ENCODE measurements at places on chromosomes 1 and 21. TPM values are rescaled to one million over a fixed set of nuclear protein-coding genes. Genes with fewer than 3 reads are reported as not detected.
A peak's percentile ranks its signal among the peaks of the same experiment; 100 is the strongest.

DNA sequence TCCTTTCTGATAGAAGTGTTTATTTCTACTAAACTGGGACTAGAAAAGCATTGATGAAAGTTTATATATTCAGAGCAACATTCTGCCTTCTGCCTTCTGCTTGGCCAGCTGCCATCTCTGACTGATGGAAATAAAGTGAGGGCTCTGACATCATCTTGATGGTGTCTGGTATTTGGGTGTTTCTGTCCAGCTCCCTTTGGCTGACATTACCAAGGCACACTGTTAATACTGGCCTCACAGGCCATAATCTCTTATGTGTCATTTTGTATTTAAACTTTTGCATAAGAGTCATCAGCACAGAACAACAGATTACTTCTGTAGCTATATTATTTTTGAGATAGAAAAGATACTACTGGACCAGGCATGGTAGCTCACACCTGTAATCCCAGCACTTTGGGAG is 216.9 kb downstream of the RYR2 start:
- no peak for DNase-seq

DNA sequence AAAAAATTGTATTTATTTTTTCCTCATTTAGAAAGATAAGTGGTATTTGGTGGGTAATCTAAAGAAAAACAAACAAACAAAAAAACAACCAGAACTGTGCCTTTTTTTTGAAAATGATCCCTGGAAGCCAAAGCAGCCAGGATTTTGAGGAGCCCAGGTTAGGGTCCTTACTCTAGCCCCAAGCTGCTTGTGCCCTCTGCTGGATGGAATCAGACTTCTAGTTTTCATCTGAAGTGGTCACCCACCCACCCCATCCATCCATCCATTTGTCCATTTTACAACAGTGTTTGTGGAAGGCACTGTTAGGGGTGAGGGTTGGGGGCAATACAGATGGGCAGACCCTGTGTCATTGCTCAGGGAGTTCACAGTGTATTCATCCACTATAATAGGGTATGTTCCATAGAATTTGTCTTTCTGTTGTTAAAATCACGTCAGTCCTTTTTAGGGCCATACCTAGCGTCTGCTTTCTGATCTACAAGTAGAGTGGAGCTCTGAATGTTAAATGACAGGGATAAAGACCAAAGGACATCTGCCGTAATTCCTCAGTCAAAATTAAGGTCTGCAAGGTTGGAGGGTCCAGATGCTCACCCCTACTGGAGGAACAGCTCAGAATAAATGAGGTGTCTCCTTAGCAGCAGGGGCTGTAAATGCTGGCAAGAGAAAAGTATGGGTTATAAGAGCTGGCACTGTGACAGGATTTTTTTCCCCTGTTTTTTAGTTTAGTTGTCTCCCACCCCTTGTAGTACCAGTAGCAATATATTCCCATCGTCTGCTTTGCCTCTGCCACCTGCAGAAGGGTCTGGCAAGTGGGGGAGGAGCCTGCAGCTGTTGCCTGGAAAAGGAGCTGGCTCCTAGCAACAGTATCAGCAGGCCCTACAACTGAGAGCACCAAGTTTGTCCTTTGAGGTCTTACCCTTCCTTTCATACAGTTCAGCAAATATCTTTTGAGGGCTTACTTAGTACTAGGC is 3.2 kb downstream of the LRRC42 start:
- peak; percentile 77 for DNase-seq

The NAXE gene
- total RNA-seq = 90.2 TPM

DNA sequence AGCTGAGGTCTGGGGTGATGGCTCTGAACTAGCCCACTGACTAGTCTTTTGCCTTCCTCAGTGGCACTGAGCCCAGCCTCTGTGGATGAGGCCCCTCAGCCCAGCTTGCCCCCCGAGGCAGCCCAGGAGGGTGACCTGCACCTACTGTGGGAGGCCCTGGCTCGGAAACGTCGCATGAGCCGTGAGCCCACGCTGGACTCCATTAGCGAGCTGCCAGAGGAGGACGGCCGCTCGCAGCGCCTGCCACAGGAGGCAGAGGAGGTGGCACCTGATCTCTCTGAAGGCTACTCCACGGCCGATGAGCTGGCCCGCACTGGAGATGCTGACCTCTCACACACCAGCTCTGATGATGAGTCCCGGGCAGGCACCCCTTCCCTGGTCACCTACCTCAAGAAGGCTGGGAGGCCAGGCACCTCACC is 87.8 kb downstream of the TRIM11 start:
- DNase-seq = no peak

The ASH1L gene
- 38.9 TPM for total RNA-seq
